ENCODE measurements at places on chromosomes 2 and 18. TPM values are rescaled to one million over a fixed set of nuclear protein-coding genes. Genes with fewer than 3 reads are reported as not detected.

Gene CCDC178
- total RNA-seq = not detected

Gene PLGLB1
- 3.2 TPM for total RNA-seq

Gene LRP1B
- not detected for total RNA-seq

Gene GCFC2
- total RNA-seq = 28.4 TPM

Gene STARD7
- total RNA-seq = 255 TPM

Gene IL1R1
- 3.7 TPM for total RNA-seq

Gene LIMS4
- 0.79 TPM for total RNA-seq

Gene SERPINB2
- 1.7 TPM for total RNA-seq

Gene HOXD13
- not detected for total RNA-seq

Gene TFCP2L1
- 0.11 TPM for total RNA-seq

Gene ALPP
- total RNA-seq = not detected

Gene UNC80
- total RNA-seq = not detected

Gene NOSTRIN
- total RNA-seq = not detected

Gene PRKCE
- 7.9 TPM for total RNA-seq

Gene RAB6D
- not detected for total RNA-seq

Gene MAPK4
- not detected for total RNA-seq

Gene CROCC2
- not detected for total RNA-seq

Gene MAP3K20
- total RNA-seq = 11.2 TPM

Gene ANKRD29
- total RNA-seq = not detected

Gene DOK6
- total RNA-seq = not detected

Gene IL1B
- not detected for total RNA-seq

Gene CDK15
- not detected for total RNA-seq

Gene CCDC93
- total RNA-seq = 33.5 TPM

Gene CAPN14
- total RNA-seq = 0.40 TPM

Gene IL37
- not detected for total RNA-seq

Gene CHRND
- total RNA-seq = not detected

Gene SLC35F6
- 11.5 TPM for total RNA-seq

Gene ADAM23
- total RNA-seq = 0.98 TPM

Gene PLGLB2
- total RNA-seq = 0.89 TPM

Gene ST6GAL2
- total RNA-seq = not detected

Gene LYG2
- total RNA-seq = not detected

Gene HOXD8
- total RNA-seq = not detected

Gene IL1RN
- 1.2 TPM for total RNA-seq

Gene DSG4
- not detected for total RNA-seq

Gene RNF138
- 87.8 TPM for total RNA-seq

Gene RALBP1
- total RNA-seq = 43.4 TPM

Gene PSD4
- total RNA-seq = 193 TPM

Gene SPP2
- total RNA-seq = not detected

Gene COL3A1
- 0.09 TPM for total RNA-seq

Gene IL36B
- not detected for total RNA-seq

Gene CSRNP3
- total RNA-seq = not detected

Gene INHBB
- total RNA-seq = not detected

Gene SFXN5
- total RNA-seq = 16.8 TPM

Gene LRRC30
- total RNA-seq = not detected

Gene B4GALT6
- 5.1 TPM for total RNA-seq

Gene ACOXL
- total RNA-seq = 0.27 TPM

Gene RNF152
- total RNA-seq = 0.38 TPM

Gene TMEM178A
- not detected for total RNA-seq

Gene CYRIA
- 1.0 TPM for total RNA-seq

Gene SULT1C2
- total RNA-seq = not detected

Gene STPG4
- total RNA-seq = not detected

Gene PRKAG3
- total RNA-seq = not detected

Gene PRR30
- not detected for total RNA-seq

Gene MAP3K19
- not detected for total RNA-seq

All from CD8-positive, alpha-beta memory T cell (primary cell).